ENCODE measurements at places on chromosomes 16 and 17.

- DNase-seq: no peak
Measured at GRCh38 chr16:56909527-56909979, 22.4 kb upstream of the HERPUD1 start.

- DNase-seq: no peak
Measured at GRCh38 chr17:9890124-9890523, 14.9 kb downstream of the RCVRN start.

GRCh38 chr16:16938009-16938408 is 532.8 kb downstream of the XYLT1 start:
- DNase-seq: no peak

GRCh38 chr16:24838554-24839266 is 7.1 kb upstream of the SLC5A11 start:
- no peak for DNase-seq

DNA sequence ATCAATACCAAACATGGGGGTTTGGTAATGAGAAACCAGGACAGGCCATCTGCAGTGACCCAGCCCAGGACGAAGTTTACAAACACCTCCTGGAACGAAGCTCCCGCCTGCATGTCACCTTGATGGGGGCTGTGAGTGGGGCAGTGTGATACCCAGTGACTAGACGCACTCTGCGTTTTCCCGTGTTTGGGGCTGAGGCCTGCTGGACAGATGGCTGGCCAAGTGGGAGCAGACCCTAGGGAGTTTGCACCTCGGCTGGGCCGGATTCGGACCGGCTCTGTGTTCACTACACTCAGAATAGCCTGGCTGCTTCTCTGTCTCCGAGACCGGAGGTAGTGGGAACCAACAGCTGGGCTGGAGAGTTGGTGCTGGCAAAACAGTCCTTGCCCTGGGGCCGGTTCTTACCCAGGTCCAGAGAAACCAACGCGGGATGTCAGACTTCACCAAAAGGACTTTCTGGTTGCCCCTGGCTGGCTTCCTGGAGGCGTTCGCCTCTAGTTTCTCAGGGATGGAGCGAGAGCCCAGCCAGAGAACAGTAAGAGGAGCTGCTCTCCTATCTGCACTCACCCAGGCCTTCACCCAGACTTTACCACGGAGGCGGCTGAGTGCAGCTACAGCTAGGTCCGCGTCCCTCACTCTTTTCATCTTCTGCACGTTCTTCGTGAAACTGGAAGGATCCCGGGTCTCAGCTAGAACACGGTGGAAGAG is 20.4 kb downstream of the CARHSP1 start:
- no peak for DNase-seq

- DNase-seq: no peak
Measured at GRCh38 chr17:65644545-65644944, 83.1 kb upstream of the AXIN2 start.

GRCh38 chr16:52526116-52526828 is 20.7 kb downstream of the TOX3 start:
- DNase-seq: no peak

DNA sequence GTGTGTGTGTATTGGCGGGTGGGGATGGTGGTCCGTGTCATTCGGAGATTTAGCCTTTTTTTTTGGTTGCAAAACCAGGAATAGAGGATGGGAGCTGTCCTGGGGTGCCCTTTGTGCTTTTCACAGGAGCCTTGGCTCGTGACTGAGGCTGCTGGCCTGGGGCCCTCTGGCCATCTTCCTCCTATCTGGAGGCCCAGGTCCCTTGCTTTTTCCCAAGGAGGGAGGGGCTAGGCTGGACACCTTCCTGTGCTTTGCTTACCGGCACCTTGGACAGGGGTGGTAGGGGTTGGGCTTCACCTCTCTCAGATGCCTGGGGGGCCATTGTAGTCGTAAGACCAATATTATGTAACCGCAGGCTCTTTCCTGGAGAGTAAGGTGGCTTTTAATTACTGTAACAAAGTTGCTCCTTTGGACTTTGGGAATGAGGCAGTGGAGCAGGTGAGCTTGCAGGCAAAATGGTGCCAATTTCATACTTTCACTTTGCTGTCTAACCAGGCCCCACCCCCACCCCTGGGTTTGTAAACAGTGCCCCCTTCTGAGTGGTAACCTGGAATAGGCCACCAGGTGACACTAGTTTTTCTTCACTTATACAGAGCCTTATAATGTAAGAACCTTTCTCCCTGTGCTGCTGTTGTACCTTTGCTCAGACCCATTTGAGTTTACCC is 1.2 kb downstream of the DYNLL2 start:
- DNase-seq: no peak

DNA sequence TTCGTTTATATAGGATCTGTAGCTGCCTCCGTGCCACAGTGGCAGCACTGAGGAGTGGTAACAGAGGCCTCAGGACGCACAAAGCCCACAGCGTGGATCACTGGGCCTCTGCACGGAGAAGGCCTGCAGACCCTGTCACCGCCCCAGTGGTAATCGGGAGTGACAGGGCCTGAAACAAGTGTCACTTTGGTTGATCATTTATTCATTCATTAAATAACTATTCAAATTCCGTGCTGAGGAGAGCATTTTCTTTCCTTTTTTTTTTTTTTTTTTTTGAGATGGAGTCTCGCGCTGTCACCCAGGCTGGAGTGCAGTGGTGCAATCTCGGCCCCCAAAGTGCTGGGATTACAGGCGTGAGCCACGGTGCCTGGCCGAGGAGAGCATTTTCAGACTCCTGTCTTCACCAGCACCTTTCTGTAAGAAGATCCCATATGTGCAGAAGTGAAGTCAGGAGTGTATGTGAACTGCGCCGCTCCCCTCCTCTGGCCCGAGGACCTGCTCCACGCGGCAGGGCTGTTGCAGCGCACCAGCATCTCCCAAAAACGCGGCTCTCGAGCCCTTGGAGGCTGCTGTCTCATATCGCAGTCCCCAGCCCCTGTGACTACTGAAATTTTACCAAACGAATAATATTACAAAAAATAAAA is 44.9 kb upstream of the TRAP1 start:
- no peak for DNase-seq

- no peak for DNase-seq
Measured at GRCh38 chr16:67530013-67530939, 1.6 kb downstream of the RIPOR1 start.

GRCh38 chr17:62693616-62694409 is 66.3 kb downstream of the MRC2 start:
- no peak for DNase-seq

GRCh38 chr17:4833941-4834680 is 971 bp downstream of the MINK1 start:
- DNase-seq: no peak

GRCh38 chr17:57279432-57279831 is 23.1 kb downstream of the MSI2 start:
- DNase-seq: no peak

- no peak for DNase-seq
Measured at GRCh38 chr16:73052576-73052975, 4.6 kb upstream of the ZFHX3 start.

GRCh38 chr17:7440834-7441195 is 1.5 kb downstream of the FGF11 start:
- DNase-seq: no peak

DNA sequence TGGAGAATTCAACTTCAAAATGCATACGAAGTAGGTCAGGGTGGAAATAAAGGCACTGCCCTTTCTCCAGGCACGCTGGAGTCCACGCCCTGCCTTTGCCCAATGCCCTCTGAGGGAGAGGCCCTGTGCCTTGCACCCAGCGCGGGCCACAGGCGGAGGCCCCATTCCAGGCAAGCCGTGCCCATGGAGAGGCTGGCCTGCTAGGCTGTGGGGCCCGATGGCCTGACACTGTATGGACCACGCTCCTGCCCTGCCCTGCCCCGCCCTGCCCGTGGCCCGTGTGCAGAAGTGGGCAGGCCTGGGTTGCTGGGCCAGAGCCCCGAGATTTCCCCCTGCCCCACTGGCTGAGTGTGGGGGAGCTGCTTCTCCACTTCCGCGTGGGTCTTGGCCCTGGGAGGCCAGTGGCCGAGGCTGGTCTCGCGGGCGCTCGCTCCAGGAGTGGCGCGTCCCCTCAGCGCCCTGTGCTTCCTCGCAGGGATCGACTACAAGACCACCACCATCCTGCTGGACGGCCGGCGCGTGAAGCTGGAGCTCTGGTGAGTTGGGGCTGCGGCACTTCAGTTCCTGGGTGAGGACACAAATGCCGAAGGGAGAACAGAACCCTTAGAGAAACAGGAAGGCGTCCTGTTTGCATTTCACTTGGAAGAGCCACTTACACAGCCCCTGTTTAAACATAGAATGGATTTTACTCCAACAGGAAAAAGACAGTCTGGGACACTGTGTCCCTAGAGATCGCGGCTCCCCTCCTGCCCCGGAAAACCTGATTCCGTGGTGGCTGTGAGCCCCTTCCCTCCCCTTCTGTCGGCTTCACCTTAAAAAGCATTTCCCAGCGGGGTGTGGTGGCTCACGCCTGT is 13.8 kb upstream of the WFIKKN1 start:
- DNase-seq: no peak

DNA sequence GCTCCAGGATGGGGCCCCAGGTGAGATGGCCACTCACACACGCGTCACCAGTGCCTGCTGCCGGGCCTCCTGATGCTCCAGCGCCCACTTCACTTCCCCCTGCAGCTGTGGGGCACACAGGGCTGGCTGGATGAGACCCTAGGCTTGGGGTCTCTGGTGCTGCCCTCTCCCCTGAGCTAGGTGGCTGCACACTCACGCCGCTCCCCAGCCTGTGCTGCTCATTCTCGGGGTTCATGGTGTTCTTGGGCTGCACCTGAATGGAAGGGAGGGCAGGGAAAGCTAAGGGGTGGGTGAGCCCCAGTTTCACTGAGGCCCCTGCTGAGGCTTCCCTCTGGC is 1.2 kb downstream of the CCDC78 start:
- DNase-seq: no peak
